ENCODE measurements at places on chromosomes 13 and 19.
A peak's percentile ranks its signal among the peaks of the same experiment; 100 is the strongest.

GRCh38 chr19:15584541-15585115 is 30.4 kb upstream of the CYP4F8 start:
- DNase-seq: peak; percentile 90

DNA sequence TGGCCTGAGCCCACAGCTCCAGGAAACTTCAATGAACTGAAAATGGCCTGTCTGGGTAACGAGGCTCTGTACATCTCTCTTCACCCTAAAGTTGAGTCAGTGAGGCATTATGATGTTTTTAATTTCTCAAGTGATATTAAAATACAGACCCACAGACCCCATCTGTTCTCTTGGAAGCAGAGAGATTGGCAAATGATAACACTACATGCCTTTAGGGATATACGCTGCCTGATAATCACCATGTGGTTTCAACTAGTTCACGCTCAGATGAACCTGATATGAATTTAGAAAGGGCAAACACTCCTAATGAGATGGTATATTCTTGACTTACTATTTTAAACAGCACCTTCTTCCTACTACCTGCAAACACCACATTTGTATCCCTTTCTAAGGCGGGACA is 127.5 kb downstream of the RFC3 start:
- DNase-seq: no peak

DNA sequence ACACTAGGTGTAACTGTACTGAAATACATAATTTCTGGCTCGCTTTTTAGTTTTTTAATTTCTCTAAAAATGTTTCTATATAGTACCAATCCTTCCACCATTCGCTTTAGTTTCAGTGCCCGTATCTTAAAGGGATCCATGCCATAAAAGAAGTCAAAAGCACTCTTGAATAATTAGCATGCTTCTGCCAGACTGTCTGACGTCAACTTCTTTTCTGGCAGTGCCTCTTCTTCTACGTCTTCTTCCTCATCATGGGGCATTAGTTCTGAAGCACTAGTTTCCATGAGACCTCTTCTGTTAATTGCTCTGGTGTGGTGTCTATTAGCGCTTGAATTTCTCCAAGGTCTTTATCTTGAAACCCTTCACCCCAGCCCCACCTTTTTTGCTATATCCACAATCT is 93.8 kb upstream of the DOCK9 start:
- no peak for DNase-seq

DNA sequence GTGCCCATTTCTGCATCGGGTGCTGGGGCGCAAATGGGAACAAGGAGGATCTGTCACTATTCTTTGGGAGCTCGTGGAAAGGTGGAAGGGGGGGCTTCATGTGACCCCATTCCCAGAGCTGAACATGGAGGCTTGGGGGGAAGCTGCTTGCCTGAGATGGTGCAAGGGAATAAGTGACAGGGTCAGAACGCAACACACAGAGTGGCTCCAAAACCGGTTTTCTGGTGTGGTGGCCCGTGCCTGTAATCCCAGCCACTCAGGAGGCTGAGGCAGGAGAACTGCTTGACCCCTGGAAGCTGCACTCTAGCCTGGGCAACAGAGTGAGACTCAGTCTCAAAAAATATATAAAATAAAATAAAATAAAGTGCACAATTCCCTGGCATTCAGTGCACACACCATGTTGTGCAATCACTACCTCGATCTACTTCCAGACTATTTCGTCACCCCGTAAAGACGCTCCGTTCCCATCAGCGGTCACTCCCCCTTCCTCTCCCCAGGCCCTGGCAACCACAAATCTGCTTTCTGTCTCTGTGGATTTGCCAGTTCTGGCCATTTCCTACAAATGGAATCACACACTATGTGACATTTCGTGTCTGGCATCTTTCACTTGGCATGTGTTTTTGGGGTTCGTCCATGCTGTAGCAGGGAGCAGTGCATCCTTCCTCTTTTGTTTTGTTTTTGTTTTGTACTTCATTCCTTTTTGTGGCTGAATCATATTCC is 18.2 kb upstream of the COMP start:
- no peak for DNase-seq

- DNase-seq: peak; percentile 76
These were observed 24.2 kb downstream of the PPP1R37 start for GRCh38 chr19:45117167-45117594.

DNA sequence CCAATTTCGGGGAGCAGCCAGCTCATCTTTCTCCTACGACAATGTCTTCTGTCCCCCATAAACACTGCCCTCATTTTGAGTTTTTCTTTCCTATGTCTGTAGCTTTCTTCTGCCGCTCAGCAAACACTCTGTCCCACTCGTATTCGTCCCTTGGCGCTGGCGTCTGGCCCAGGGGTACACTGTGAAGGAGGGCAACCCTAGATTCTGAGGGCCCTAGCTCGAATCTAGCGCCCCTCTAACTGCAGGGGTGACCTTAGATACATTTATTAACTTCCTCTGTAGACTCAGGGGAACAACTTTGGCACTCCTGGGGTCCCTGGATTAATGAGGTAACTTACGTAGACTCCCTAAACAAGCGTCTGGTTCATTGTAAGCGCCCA is 677 bp upstream of the LRCH1 start:
- DNase-seq: no peak

DNA sequence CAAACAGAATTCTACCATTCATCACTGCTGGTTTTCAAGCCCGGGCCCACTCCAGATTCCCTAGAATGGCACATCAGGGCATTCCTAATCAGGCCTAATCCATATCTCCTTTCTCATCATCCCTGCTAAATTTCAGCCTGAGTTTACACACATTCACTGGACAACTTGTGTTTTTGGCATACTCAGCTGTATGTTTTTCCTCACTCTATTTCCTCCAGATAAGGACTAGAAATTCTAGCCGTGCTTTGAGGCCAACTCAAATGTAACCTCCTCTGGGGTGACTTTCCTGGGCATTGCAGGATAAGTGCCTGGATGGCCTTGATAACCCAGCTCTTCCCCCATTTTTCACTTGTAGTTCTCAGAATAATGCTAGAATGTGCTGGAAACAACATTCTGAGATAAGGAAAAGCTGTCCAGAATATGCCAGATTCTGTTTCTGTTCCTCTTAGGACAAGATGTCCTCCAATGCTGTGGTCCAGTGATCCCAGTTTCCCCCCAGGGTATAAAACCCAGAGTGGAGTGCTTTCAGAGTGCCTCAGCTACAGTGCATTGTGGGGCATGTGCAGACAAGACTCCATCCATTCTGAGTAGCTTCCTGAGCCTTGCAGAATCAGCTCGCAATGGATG is 66.9 kb upstream of the CLDN10 start:
- DNase-seq: no peak

DNA sequence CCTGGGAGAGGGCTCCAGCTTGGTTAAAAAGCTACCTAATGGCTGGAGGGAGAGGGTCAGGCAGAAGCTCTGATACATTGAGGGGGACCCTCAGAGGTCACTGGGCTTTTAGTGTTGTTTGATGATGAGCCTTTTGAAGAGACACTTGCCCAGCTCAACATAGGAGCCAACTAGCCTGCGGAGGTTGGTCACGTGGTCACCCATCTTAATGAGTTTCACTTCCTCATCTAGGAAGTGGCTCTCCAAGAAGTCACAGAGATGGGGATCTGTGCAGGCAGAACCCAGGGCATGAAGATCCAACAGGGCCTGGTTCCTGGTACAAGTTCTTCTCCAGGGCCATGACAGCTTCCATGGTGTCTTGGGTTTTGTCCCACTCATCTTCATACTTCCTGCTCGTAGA is 33.4 kb downstream of the IPO5 start:
- DNase-seq: no peak

GRCh38 chr19:3545669-3546034 is 6.7 kb downstream of the TEKTIP1 start:
- no peak for DNase-seq

DNA sequence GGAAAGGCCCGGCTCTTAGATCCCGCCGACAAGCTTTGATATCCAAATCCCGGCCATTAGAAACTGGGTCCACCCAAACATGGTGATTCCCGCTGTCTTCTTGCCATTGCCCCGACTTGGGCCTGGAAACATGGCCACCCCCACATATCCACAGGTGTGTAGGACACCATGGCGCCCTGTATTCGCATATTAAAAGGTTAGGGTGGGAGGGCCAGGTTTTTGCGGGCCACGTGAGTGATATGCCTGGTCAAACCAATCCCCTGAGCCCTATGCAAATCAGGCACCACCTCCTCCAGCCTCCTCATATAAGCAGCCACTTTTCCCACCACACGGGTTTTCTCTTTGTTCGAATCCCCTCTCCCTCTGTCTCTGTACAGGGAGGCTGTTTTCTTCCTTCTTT is 766.4 kb downstream of the UQCRFS1 start:
- DNase-seq: no peak

GRCh38 chr13:57624565-57625435 is 6.7 kb upstream of the PCDH17 start:
- no peak for DNase-seq

DNA sequence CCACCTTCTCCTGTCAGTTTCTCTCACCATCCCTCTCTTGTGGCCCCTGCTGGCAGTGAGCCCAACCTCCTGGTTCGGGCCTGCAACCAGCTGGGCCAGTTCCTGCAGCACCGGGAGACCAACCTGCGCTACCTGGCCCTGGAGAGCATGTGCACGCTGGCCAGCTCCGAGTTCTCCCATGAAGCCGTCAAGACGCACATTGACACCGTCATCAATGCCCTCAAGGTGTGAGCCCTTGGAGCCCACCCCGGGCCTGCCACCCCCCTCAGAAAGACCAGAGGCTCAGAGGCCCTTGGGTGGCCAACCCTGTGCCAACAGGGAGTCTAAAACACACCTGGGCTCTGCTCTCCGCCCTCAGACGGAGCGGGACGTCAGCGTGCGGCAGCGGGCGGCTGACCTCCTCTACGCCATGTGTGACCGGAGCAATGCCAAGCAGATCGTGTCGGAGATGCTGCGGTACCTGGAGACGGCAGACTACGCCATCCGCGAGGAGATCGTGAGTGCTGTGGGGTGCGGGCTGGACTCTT is 13.8 kb downstream of the FUZ start:
- no peak for DNase-seq

DNA sequence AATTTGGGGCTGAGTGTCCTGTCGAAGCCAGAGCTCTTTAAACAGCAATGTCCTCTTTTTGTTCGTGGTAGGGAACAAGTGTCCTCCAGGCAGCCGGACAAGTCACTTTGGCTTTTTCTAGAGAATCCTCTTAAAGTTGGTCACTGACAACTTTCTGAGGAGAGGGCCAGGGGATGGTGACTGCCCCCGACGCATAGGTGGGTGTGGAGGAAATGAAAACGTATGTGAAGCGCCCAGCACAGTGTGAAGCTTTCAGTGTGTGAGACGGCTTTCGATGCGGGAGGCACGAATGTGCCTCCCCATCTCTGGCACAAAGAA is 45.8 kb upstream of the ZNF536 start:
- DNase-seq: no peak

- DNase-seq: peak; percentile 21
These were observed 160.4 kb upstream of the SGCG start for GRCh38 chr13:23020246-23020843.

GRCh38 chr19:6639439-6639838 is 30.5 kb downstream of the TNFSF14 start:
- no peak for DNase-seq

- no peak for DNase-seq
These were observed 257.5 kb downstream of the ITGBL1 start for GRCh38 chr13:101709952-101710351.

DNA sequence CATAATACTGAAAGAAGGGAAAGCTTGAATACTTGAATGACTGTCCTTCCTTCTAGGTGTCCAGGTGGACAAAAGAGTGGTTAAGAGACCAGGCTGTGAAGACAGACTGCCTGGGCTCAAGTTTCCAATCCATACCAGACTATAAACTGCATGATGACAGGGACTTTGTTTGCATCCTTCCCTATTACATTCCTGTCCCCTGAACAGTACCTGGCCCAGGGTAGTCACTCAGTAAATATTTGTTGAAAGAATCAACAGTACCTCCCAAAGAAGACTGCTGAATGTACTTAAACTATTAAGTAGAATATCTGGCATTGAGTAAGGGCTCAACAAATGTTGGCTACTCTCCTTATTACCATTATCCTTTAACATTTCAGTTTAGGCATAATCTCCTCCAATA is 29.7 kb downstream of the MIPEP start:
- DNase-seq: no peak

- no peak for DNase-seq
These were observed 51.7 kb upstream of the EEF1AKMT1 start for GRCh38 chr13:20825477-20825875.

GRCh38 chr13:41995336-41995735 is 34.4 kb upstream of the VWA8 start:
- no peak for DNase-seq

- no peak for DNase-seq
These were observed 320.8 kb downstream of the PCDH20 start for GRCh38 chr13:61094865-61095264.

DNA sequence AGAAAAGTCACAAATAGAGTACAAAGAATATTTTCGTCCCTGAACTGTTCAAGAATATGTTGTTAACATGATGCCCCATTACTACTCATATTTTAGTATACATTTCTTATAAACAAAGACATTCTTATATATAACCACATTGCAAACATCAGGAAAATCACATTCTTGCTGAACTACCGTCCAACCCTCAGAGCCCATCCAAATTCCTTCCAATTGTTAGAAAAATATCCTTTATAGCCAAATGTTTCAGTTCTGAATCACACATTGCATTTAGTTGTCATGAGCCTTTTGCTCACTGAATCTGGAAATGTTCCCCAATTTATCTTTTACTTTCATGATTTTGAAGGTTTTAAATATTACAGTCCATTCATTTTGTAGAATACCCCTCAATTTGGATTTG is 467.8 kb upstream of the ARGLU1 start:
- DNase-seq: no peak

GRCh38 chr19:34127684-34128189 is 44.6 kb upstream of the LSM14A start:
- DNase-seq: no peak

- DNase-seq: peak; percentile 41
These were observed 437 bp downstream of the SMARCA4 start for GRCh38 chr19:10961073-10961860.

- no peak for DNase-seq
These were observed 18.9 kb downstream of the ELAVL1 start for GRCh38 chr19:7986321-7987113.

GRCh38 chr13:110124201-110124940 is 182.6 kb downstream of the COL4A1 start:
- no peak for DNase-seq
